Activated CD4-positive, alpha-beta T cell treated with anti-CD3 and anti-CD28 coated beads for 24 hours (primary cell): ENCODE measurements at places on chromosomes 13 and 19.

GRCh38 chr19:16334411-16334810 is 9.8 kb downstream of the KLF2 start:
- no peak for DNase-seq

- no peak for DNase-seq
These were observed 62.1 kb downstream of the RUBCNL start for GRCh38 chr13:46324976-46325375.

DNA sequence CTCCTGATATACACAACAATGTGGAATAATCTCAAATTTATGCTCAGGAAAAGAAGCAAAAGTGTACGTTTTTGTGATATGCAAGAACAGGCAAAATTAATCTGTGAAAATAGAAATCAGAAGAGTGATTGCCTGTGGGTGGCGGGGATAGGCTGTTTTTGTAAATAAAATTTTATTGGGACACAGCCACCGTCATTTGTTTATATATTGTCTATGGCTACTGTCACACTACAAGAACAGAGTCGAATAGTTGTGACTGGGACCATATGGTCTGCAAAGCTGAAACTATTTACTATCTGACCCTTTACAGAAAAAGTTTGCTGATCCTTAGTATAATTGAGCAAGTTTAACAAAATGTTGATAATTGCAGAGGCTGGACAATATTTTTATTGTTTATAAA is 269.5 kb upstream of the HTR2A start:
- DNase-seq: no peak

DNA sequence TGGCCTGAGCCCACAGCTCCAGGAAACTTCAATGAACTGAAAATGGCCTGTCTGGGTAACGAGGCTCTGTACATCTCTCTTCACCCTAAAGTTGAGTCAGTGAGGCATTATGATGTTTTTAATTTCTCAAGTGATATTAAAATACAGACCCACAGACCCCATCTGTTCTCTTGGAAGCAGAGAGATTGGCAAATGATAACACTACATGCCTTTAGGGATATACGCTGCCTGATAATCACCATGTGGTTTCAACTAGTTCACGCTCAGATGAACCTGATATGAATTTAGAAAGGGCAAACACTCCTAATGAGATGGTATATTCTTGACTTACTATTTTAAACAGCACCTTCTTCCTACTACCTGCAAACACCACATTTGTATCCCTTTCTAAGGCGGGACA is 127.5 kb downstream of the RFC3 start:
- no peak for DNase-seq

GRCh38 chr19:28422791-28423650 is 789.9 kb downstream of the UQCRFS1 start:
- no peak for DNase-seq

- no peak for DNase-seq
These were observed 3.1 kb downstream of the GRIN3B start for GRCh38 chr19:1003283-1003682.

DNA sequence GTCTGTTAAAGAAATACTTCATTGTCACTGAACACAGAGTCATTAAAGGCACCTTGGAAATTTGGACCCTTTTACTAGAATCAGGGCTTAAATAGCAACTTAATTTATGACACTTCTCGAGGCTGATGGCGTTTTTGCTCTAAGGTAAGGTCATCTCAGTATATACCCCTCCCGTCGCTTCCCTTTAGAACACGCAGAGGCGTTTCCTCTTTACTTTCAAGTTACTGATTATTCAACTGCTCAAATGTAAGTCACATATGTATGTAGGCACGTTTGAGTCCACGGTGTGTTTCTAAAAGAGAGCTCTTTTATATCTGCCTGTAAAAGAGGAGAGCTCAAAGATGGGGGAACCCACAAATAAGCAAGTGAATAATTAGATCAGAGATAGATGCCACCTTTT is 181.5 kb downstream of the TSHZ3 start:
- DNase-seq: no peak

DNA sequence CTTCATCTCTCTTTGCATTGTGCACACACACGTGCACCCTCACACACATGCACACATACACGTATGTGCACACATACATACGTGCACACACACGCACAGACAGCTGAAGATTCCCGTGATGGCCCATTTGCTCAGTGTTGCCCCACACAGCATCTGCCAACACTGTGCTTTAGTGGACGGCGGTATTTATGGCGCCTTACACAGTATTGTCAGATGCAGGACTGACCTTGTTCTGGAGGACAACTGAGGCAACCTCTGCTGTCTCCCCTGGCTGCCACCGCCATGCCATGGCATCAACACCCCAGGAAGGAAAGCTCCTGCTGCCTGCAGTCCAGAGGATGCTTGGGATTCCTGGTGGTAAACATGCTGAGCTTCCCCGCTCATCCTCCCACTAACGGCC is 316.4 kb downstream of the TEX29 start:
- no peak for DNase-seq

DNA sequence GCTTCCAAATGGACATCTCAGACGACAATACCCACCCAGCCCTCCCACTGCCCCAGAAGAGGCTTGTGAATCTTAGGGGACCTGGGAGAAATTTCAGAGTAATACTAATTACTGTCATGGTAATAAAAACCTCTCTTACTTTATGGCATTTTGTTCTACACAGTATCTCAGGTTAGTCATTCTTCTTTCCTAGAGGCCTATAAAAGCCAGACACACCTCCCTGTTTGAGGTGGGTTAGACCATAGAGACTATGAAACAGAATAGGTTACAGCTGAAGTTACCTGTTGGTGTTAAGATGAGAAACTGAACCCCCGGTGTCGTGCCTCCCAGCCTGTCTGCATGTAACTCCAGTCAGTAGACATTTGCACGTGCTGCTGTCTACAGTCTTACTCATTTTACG is 113.9 kb downstream of the SLC7A1 start:
- no peak for DNase-seq

- no peak for DNase-seq
These were observed 183.1 kb downstream of the KATNAL1 start for GRCh38 chr13:30124131-30124768.

DNA sequence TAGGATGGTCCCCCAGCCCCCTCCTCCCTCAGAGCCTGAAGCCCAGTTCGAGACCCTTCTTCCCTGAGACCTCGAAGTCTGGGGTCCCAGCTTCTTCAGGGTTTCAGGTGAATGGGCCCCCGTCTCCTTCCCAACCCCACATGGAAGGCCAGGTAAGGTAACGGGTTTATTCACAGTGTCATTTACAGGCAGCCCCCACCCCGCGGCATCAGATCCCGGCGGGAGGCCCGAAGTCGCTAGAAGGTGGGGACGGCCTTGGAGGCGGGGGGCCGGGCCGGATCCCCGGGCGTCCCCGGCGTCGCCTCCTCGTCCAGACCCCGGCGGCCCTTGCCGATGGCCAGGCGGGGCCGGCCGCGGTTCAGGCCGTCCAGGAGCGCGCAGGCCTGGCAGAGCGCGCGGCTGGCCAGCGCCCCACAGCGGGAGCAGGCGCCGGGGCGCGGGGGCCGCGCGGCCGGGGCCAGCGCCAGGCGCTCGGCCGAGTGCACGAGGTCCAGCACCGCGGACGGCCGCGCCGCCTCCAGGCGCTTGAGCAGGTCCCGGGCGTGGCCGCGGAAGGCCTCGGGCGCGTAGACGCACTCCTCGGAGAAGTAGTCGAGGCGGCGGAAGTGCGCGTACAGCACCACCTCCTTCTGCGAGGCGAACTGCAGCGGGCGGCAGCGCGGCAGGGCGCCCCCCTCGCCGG is 9.7 kb downstream of the CTU1 start:
- no peak for DNase-seq

- DNase-seq: no peak
These were observed 1.7 kb downstream of the SPRED3 start for GRCh38 chr19:38389957-38390924.

- no peak for DNase-seq
These were observed 404.4 kb downstream of the SPRY2 start for GRCh38 chr13:79936368-79937136.

GRCh38 chr13:51167393-51168191 is 54.6 kb upstream of the FAM124A start:
- no peak for DNase-seq

DNA sequence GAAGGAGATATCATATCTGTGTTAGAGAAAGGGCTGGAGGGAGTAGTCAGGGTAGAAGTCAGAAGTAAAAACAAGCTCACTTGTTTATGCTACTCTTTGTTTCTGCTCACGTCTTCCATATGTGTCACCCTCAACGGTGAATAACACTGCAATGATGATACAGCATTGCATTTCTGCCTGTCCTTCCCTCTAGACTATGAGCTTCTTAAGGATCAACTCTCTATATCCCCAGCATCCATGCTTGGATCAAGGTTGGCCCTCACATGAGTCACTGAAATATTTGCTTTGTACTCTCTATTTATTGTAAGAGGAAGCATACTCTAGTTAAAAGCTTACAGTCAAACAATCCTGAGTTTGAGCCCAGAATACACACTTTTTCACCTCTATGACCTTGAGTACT is 406.0 kb downstream of the RFC3 start:
- DNase-seq: no peak

GRCh38 chr13:110300090-110300815 is 6.7 kb downstream of the COL4A1 start:
- no peak for DNase-seq

- no peak for DNase-seq
These were observed 51.9 kb downstream of the ESD start for GRCh38 chr13:46745062-46745461.

DNA sequence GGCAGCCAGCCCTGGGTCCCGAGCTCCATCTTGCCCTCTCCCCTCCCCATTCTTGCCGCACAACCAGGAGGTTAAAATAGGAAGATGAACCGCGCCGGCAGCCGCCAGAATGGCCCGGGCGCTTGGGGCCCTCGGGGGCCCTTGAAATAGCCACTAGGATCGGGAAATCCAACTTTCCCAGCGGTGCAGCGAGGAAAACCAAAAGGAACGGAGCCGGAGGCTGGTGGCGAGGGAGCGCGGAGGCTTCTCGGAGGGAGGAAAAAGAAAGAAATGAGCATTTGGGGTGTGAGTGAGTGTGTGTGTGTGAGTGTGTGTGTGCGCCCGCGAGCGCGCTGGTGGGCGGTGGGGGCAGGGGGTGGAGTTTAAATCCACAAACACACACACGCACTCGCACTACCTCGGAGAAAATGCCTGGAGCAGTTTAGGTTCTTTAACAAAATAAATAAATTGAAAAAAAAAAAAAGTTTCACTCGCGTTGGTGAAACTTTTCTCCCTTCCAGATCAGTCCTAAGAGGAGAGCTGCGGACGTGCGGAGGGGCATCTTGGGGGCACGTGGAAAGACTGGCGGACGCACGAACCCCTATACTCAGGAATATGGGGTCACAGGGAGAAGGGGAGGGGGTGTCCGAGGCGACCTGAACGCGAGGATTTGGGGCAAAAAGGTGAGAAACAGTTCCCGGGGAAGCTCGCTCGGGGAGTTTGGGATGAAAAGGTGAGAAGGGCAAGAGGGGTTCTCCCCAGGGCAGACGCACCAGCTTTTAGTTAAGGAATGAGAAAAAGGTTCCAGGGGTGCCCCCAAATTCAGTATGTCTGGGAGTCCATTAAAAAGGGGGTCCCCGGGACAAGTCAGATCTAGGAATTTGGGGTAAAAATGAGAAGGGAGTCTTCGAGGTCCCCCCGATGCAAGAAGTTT is 1.3 kb downstream of the RFX2 start:
- DNase-seq: peak; percentile 43
